ENCODE measurements at places on chromosomes 12 and 14. TPM values are rescaled to one million over a fixed set of nuclear protein-coding genes. Genes with fewer than 3 reads are reported as not detected.

Gene CACNB3
- 62.3 TPM for polyA plus RNA-seq

Gene SLC10A1
- not detected for polyA plus RNA-seq

Gene EIF2B1
- 67.1 TPM for polyA plus RNA-seq

Gene REM2
- polyA plus RNA-seq, result 1.9 TPM

Gene NID2
- 91.7 TPM for polyA plus RNA-seq

Gene NGB
- not detected for polyA plus RNA-seq

Gene ATF1
- polyA plus RNA-seq, result 53.7 TPM

Gene PAH
- 50.3 TPM for polyA plus RNA-seq

Gene FGF23
- polyA plus RNA-seq, result not detected

Gene KERA
- polyA plus RNA-seq, result not detected
